ENCODE measurements at places on chromosomes 4 and X.

GRCh38 chr4:120281581-120281980 is 214.9 kb upstream of the MAD2L1 start:
- no peak for DNase-seq

DNA sequence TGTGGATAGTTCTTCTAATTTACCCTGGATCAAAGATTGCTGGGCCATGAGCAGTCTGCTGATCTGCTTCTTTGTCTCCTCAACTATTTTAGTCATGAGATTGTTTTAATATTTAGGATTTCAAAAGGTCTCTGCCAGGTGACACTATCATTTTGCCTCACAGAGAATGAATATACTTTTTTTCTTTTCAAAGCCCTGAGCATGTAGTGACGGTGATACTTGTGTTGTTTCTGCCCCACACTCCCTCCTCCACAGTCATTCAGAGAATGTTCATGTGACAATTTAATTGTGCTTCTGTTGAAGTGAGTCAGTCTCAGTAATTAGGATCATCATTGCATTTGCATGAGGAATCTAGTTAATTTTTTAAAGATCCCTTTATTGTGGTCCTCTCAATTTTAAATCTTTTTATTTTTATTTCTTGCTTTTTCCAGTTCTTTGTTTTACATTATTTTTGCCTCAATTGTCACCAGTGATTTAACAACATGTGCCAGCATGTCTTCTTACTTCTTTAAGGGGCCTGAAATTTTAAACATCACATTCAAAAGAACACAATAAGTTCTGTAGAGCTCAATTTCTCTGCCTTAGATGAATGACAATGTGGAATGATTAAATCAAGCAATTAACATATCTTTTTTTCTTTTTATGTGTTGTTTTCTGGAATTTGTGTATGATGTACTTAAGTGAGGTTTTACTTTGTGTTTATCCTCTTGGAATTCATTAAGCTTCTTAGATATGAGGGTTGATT is 12.3 kb downstream of the MMRN1 start:
- DNase-seq = no peak

- DNase-seq = no peak
Measured at GRCh38 chr4:44553180-44553579, 98.2 kb downstream of the YIPF7 start.

DNA sequence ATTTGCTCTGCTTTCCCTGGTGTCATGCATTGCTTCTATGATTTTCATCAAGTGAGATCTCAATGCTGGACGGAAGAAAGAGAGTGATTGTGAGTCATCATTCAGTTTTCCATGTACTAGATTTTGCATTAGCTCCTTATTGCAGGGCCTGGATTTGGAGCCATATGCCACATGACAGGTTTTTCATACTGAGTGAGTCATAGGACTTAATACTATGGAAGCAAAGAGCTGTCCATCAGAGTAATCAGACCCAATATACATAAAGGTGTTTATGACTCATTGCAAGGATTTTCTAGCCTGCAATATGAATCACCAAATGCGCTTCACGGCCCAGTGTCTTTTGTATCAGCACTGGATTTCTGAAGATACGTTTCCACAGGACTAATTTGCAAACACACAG is 11.2 kb upstream of the TFDP3 start:
- no peak for DNase-seq

- no peak for DNase-seq
Measured at GRCh38 chrX:98407584-98407983, 1523.9 kb downstream of the RPA4 start.

- no peak for DNase-seq
Measured at GRCh38 chrX:131955099-131955777, 67.9 kb upstream of the STK26 start.

DNA sequence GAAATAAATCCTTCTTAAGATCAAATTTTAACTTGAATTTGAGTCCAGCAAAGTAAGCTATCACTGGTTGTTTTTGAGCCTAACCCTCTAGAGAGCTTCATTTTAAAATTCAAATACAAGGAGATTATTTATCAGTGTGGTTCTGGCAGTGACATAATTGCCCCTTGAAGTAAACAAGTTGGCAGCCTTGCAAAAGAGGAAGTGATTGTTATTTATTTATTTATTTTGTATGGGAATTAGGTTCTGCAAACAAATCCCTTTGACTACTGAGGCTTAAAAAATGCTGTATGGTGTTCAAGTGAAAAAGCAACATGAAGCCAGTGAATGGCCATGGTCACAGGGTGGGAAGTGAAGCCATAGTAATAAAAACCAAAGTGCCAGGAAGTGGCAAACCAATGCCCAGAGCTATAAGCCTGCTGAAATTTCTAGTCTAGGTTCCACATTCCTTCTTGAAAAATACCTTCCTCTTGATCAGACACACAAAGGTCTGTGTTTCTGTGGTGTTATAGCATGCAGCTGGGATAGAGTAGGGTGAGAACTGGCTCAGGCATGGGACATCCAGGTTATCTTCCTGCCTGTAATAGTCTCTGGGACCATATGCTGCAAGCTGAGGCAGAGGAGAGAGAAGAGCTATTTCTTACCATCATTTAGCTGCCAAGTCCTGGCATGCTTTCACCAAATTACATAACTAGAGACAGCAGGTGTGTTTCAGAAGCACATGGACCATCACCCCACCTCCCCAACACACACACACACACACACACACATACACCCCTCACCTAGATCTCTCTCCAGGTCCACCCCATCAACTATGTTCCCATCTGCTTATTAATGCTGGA is 47.1 kb upstream of the TSPAN7 start:
- DNase-seq = no peak

- no peak for DNase-seq
Measured at GRCh38 chrX:20585782-20586181, 319.1 kb upstream of the RPS6KA3 start.

- DNase-seq = no peak
Measured at GRCh38 chr4:189002475-189002874, 863.2 kb downstream of the TRIML1 start.

DNA sequence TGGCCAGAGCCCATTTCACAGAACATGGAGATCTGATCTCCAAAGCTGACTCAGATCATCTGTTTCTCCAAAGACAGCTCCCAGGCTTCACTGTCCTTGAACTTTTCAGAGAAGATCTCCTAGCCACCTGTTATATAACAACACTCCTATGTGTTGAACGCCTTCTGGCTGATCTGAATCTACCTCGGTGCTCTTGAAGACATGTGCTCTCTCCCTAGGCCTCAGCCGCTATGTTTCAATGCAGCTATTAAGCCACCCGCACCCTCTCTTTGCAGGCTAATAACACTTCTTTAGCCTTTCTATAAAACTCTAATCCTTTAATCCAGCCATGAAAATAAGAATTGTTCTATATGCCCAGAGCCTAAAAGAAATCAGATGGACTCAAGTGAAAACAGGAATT is 34.9 kb downstream of the SEL1L3 start:
- DNase-seq = no peak

DNA sequence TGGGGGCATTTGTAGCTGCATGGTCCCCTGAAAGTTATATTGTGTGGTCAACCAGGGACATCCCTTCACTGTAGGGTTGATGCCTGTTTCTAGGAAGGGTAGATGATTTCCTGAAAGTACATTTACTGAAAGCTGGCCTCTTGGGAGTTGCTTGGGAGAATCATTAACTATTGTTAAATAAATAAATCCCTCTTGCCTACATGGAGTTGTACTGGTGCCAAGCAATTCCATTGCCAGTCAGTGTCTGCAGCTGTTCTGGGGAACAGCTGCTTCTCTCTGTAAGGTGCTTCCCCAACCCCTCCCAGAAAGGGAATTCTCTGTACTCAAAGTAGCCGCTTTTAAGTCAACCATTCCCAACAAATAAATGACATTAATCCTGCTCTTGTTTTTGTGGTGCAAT is 51.1 kb downstream of the C4orf51 start:
- no peak for DNase-seq

DNA sequence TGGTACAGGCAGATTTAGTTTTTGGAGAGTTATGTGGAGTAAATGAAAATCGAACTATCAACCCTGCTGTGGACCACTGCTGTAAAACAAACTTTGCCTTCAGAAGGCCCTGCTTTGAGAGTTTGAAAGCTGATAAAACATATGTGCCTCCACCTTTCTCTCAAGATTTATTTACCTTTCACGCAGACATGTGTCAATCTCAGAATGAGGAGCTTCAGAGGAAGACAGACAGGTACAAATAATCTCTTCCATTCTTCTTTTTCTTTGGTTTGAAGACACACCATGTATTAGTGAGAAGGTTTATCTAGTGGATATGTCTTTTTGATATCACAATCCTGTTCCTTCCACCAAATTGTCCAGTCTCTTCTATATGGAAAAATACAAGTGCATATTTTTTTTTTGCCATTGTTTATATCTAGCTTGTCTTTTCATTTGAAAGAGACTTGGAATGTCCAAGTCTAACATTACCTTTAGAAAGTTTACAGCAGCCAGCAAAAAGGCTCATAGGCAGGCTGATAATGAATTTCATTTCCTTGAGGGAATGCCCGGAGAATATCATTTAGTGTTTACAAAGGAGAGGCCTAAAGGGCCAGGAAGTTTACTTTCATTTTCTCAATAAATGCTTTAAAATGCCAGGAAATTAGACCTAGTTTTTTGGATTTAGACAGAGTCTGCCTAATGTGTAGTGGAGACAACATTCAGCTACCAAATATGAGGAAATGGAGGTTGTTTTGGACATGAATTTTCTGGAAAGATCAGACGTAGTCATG is 18.6 kb downstream of the AFM start:
- no peak for DNase-seq

DNA sequence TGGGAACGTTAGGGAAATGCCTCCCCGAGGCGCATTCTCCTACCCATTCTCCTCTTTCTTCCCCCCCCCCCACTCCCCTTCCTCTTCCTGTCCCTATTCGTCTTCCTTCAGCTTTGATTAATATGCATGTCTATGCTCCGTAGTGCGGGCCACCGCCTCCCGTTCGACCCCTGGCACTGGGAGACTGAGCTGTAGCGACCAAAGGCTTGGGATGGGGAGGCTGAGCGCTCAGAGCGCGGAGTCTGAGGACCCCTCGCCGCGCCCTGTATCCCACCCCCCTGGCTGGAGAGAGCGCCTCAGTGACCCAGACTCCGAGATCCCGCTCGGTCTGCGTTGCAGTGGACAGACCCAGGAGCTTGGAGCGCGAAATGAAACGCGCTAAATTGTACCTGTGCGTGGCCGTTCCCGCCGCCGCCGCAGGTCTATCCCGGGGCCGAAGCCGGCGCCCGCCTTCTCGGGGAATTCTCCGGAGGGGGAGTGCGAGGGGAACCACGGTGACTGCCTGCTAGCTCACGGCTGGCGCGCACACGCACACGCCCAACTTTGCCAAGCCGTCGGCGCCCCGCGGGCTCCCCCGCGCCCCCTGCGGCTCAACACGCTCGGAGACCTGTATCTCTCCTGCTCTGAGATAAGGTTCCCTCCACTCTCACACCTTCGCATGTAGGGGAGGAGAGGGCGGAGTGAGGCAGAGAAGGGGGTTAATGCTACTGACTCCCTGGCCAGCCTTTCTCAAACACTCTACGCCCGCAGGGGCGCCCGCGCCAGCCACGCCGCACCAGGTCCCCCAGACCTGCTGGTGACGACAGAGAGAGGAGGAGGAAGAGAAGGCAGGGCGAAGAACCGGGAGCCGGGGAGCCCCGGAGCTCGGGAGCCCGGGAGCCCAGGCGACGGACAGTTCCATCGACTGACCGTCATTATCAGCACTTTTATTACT is 1.5 kb upstream of the PTCHD1 start:
- DNase-seq = no peak

Measured in CD4-positive, alpha-beta T cell treated with Interferon alpha-2 for 1 hour (primary cell).